ENCODE measurements at places on chromosomes 2 and 18. TPM values are rescaled to one million over a fixed set of nuclear protein-coding genes. Genes with fewer than 3 reads are reported as not detected.

DNA sequence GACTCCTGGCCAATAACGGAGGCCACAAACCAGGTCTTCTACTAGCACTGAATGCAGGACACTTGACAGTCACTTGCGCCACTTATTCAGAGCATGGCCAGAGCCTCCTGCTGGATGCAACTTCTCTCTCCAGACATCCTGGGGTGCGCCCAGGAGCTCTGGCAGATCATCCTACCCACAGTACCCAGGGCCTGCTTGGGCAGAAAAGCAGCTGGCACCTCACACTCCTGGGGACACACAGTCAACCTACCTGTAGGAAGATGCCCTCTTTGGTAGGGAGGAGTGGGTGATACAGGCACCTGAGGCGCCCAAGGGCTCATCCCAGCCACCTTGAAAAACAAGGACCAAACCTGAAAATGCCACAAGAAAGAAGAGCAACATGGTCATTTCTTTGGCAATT lies 13.3 kb downstream of the GALNT14 start:
- DNase-seq = no peak

SULT1C2 gene
- 63.0 TPM for polyA plus RNA-seq

DNA sequence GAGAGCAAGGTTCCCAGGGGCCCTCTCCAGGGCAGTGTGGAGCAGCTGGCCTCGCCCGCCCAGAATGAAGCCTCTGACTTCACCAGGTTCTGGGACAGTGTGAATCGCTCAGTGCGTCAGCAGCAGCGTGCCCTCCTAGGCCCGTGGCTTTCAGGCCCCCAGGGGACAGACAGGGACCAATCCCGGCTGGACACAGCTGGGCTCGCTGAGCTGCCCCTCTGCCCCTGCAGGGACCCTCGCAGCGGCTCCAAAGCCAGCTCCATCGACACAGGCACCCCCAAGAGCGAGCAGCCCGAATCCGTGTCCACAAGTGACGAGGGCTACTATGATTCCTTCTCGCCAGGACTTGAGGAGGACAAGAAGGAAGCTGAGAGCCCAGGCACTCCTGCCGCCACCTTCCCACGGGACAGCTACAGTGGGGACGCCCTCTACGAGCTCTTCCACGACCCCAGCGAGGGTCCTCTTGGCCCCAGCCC lies 7.6 kb downstream of the AMER3 start:
- no peak for DNase-seq

DNA sequence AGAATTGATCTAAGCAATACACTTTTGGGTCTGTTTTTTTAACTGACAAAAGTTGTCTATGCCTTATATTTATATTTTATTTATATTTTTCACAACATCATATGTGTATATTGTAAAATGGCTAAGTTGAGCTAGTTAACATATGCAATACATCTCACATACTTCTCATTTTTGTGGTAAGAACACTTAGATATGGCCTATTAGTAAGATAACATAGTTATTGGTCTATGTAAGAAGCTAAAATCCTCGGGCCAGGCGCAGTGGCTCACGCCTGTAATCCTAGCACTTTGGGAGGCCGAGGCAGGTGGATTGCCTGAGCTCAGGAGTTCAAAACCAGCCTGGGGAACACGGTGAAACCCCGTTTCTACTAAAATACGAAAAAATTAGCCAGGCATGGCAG lies 275.6 kb upstream of the ID2 start:
- no peak for DNase-seq

- no peak for DNase-seq
Measured at GRCh38 chr2:121965661-121966060, 210.2 kb downstream of the TSN start.
